ENCODE measurements at places on chromosomes 2 and 18.

DNA sequence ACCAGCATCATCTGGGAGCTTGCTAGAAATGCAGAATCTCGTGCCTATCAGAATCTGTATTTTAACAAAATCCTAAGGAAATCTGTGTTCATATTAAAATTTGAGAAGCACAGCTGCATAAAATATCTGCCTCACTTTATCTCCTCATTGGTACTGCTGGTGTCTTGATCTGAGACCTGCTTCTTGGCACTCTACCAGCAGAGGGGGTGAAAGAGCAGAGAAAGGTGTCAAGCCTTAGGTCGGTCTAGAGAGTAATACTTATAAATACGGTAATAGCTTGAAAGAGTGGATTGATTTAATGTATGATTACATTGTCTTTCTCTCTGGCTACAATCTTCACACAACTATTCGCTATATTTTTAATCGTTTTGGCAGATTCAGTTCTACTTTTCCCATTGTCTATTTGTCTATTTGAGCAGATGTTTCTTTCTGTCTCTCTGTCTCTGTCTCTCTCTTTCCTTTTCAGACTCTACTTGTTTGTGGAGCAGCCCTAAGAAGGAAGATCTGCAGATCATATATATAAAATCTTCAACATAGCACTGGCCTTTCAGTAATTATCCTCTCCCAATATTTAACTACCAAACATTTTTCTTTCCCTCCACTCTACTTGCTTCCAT lies 1.7 kb upstream of the GCG start:
- DNase-seq = no peak

GRCh38 chr2:70145851-70146739 lies 44.7 kb downstream of the C2orf42 start:
- DNase-seq = no peak

DNA sequence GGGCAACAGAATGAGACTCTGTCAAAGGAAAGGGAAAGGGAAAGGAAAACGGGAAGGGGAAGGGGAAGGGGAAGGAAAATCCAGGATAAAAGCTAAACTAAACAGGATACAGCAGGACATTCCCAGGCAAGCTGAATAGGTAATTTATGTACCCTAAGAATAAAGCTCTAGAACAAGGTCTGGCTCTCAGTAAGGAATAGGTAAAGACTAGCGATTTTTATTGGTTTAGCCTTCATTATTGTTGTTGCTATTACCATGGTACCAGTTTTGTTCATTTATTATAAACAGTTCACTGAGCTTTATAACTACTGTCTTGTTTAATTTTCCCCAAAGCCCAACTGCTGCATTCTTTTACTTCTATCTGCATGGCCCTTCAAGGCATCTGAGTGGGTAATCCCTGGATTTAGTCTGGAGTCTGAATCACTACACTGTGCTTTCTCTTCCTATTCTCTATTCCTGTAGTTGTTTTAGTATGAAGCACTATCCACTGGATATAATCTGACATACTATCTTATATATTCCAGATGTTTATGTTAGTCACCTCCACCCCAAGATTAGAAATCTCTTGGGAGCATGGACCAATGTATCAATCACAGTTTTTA lies 127.1 kb upstream of the TANK start:
- DNase-seq = no peak

- DNase-seq = no peak
Observed at GRCh38 chr2:148021886-148022285, 995 bp downstream of the MBD5 start.

DNA sequence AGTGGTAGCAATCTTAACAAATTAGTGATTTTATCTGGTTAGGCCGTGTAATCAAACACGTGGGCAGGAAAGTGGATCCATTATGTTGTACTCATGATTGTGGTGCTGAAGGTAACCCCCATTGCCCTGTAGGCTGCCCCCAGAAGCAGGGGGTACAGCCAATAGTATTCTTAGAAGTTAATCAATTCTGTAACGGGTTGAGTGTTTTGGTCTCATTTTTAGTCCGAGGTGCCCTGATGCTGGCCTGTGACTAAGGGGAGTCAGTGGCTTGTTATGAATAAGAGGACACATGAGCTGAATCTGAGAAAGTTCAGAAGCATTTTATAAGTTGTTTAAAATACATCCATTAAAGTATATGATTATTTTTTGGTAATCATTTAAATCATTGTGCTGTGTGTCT lies 8.6 kb downstream of the EPAS1 start:
- no peak for DNase-seq

- DNase-seq = no peak
Observed at GRCh38 chr2:207041279-207041678, 102.0 kb downstream of the CPO start.

DNA sequence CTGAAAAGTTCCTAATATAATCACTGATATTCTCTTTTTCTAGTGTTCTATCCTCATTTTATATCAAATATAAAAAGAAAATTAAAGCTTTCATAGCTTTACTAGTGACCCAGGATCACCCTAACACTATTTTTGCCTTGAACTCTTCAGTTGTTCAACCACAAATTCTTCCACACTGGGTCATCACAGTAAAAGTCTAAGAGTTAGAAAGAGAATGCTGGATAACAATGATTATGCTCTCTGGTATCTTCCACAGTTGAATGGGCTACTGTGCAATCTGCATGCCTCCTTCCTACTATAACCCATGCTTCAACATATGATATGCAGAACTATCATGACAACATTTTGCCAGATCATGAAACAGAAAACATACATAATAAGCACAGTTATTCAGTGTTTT lies 32.3 kb downstream of the CHN1 start:
- no peak for DNase-seq
